ENCODE measurements at places on chromosomes 3 and 15.
A peak's percentile ranks its signal among the peaks of the same experiment; 100 is the strongest.

- DNase-seq: peak; percentile 94
Measured at GRCh38 chr15:74787251-74788041, 5.6 kb downstream of the CSK start.

DNA sequence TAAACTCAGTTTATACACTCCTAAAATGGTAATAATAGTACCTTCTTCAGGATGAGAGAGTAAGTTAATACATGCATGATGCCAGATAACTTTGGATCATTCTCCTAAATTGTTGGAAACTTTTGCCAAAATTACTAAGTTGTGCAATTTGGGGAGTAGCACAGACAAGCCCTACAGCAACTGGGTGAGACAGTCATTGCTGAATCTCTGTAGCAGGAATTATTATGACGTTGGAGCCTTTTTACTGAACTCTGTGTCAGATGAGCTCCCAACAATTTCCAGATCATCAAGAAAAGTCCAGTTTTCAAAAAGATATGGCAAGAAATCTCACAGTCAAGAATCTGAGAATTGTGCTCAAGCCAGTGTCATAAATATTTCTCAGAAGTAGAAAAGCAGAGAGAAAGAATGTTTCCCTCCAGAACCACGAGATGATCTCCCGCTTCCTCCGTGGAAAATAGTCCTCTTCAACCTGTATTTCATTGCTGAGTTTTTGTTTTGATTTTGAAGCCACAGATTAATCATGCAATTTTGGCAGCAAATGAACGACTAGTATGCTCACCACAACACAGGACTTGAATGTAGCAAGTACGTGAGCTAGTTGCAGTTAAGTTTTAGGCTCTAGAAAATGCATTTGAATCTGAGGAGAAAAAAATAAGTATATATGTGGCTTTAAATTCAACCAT, 485.4 kb downstream of the CNTN6 start:
- DNase-seq: no peak

- DNase-seq: no peak
Measured at GRCh38 chr15:77029166-77030047, 34.5 kb downstream of the PSTPIP1 start.

DNA sequence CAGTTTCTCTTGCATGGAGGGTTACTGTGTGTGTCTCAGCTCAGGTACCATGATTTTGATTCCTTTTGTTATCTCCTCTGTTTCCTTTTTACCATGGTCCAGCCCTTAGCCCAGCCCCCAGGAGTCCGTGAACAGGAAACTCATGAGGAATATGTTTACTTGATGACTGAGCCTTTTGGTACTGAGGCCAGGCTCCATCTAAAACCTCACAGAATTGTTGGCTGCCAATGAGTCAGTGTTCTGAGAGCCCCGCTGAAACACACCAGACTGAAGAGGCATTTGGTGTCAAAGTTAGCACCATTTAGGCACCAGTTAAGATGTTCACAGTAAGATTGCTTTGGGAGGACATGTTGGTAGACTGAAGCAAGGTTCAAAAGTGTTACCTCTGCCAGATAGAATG, 80.9 kb downstream of the DGKG start:
- no peak for DNase-seq

DNA sequence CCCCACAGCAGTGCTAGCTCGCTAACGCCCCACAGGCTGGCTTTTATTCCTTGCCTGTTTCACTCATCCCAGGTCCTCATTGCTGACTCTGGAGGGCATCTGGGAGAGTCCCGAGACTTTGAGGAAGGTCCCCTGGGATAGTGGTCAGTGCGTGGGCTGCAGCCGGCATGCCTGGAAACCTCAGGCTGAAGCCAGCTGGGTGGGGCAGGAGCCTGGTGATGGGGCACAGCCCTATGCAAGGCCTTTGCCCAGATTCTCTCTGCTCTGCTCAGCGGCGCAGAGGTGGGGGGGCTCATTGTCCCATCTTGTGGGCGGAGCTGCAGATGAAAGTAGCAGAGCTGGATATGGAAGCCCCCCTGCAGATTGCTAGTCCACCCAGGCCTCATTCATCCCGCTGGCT, 55.7 kb upstream of the SMAD6 start:
- no peak for DNase-seq
